Stimulated activated CD4-positive, alpha-beta T cell treated with anti-CD3 and anti-CD28 coated beads, Interleukin-12 subunit alpha, Interleukin-12 subunit beta, amount 100 ng/mL, for 4 hours (primary cell): ENCODE measurements at places on chromosomes 4 and X.

DNA sequence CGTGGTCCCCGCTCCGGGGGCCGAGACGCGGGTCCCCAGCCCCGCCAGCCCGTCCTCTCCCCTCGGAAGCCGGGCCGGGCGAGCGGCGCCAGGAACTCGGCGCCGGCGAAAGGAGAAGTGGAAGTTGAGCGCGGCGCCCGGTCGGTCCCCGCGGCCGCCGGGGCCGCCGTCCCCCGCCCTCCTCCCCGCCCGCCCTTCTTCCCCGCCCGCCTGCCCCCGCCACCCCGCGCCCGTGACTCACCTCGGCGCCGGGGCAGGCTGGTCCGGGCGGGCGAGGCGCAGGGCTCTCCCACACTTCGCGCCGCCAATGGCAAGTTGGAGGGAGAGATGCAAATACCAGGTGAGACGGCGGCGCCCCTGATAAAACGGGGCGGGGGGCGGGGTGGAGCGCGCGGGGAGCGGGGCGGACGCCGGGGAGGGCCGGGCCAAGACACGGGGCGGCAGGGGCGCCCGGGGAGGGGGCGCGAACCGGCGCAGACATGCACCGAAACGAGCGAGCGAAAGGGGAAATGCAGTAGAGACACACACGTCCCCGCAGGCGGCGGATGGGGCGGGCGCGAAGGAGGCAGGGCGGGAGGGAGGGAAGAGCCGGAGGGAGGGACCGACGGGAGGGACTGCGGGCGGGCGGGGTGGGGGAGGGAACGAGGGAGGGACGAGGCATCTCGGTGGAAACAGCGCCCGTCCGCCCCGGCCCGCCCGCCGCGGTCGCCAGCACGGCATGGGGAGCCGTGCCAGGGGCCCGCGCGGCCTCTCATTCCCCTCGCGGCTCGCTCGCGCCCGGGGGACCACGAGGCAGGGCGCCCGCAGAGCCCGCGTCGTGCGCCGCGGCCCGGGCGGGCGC lies at the start of gene ELF4:
Gene ELF4, minus strand, starts transcription at position 119 of the 841 bp plus-strand sequence. CDS start 29,167 bp downstream, outside the sequence.
- DNase-seq: peak; percentile 60

DNA sequence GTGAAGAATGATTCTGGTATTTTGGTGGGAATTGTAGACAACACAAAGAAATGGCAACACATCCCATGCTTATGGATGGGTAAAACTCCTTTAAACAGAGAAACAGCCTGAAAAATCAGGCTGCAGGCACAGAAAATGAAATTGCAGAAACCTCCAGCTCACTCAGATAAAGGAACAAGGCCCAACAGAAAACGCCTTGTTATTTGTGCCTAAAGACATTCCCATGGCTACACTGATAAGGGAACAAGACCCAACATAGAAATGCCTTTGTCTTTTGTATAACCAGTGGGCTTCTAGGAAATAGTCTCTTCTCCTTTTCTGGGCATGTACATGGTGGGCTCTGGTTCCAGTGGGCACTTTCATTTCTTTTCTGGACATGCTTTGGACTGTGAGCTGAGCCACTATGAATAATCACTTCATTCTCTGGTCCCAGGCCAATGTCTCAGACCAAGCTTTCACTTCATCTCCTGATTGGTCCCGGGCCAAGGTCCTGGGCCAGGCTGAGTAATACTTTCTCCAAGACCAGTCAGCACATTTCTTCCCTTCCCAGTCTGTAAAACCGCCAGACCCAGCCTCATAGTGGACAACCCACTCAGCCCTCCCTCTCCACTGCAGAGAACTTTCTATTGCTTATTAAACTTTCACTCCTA lies 160.5 kb downstream of the TBX22 start:
- DNase-seq: no peak

GRCh38 chr4:11451716-11452115 lies 23.0 kb upstream of the HS3ST1 start:
- DNase-seq: no peak

DNA sequence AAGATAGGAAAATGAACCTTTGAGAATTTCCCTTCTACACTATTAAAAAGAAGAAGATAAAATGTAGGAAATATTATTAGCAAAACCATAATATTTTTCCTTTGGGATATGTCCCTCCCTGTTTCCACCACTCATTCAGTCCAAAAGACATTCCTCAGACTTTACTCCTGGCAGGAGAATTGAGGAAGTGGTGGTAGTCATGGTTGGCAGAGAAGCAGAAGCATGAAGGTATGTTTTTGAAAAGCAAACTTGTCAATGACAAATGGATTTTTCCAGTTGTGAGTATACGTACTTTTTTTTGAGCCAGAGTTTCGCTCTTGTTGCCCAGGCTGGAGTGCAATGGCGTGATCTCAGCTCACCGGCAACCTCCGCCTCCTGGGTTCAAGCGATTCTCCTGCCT lies 13.7 kb downstream of the STAG2 start:
- DNase-seq: no peak

GRCh38 chrX:84339507-84340364 lies 151.7 kb upstream of the RPS6KA6 start:
- DNase-seq: no peak

GRCh38 chr4:76298227-76298626 lies 8.3 kb upstream of the STBD1 start:
- no peak for DNase-seq

GRCh38 chr4:156654410-156654809 lies 317.2 kb downstream of the PDGFC start:
- DNase-seq: no peak

GRCh38 chr4:102585329-102585728 lies 84.2 kb downstream of the NFKB1 start:
- no peak for DNase-seq

GRCh38 chr4:177802661-177803060 lies 360.4 kb upstream of the AGA start:
- DNase-seq: no peak

DNA sequence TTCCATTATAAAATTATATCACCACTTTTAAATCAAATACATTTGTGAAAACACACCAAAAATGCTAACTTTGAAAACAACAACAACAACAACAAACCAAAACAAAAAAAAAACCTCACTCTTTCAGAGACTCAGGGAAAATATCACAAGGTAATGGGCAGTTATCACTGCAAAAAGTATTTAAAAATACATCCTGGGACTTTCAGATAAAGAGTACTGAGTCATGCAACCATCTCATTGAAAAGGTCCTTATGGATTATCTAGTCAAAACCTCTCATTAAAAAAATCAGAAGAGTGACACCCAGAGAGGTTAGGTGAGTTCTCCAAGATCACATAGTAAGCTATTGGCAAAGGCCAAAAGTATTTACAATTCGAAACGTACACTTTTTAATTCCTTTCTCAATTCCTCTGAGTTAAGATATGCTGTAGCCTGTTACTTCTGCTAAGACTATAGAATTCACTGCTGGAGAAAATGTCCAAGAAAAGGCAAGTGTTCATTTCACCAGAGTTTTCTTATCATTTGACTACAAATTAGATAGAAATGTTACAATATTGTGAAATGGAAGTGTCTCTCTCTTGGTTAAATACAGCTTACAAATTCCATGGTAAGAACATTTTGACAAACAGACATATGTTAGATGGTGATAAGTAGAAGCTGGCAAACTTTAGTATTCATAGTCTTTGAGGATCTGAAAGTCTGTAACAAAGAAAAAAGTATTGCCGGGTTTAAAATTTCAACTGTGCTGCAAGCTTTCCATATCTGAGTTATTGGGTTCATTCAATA lies 9.3 kb downstream of the STX18 start:
- no peak for DNase-seq

DNA sequence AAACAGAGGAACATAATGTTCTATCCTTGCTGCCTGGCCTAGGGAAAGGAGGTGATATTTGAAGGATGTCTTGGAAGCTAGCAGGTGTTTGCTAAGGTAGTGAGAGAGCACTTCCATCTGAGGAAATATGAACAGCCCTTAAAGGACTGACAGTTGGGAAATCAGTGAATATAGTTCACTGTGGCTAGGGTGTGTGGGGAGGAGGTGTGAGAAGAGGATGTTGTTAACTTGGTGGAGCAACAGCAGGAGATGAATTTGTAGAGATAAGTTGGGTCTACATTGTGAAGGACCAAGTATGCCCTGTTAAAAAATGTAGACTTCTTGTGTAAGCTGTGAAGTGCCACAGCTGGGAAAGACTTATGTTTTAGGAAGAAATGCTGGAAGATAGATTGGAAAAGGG lies 25.5 kb downstream of the TBC1D19 start:
- no peak for DNase-seq

DNA sequence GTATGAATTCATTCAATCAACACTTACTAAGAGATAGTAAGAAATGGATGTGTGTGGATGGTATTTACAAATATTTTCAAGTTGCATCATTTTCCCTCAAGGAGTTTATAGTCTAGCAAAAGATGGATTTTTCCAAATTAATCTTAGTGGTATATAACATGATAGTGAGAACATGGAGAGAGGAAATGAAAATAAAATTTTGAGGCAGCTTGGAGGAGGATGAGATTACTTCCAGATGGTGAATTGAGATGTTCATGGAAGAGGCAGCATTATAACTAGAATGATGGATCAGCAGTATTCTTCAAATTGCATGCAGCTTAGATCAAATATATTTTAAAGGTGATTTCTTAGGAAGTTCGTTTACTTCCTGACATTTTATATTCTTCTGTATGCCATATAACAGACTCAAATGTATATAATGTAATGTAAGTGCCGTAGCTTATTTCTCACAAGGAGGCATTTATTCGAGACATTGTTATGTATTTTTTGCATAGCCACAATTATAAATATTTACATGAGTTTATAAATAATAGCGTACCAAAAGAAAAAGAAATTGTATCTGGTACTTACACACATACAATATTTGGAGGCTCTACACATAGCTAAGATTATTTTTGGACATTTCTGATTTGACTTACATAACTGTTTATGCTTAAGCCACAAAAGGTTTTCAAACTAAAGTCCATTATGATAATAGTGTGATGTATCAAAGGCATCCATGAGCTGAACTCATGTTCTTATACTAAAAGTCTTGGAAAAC lies 439.4 kb downstream of the SPRY1 start:
- no peak for DNase-seq
